Activated CD4-positive, CD25-positive, alpha-beta regulatory T cell (primary cell): ENCODE measurements at places on chromosomes 4 and X.

DNA sequence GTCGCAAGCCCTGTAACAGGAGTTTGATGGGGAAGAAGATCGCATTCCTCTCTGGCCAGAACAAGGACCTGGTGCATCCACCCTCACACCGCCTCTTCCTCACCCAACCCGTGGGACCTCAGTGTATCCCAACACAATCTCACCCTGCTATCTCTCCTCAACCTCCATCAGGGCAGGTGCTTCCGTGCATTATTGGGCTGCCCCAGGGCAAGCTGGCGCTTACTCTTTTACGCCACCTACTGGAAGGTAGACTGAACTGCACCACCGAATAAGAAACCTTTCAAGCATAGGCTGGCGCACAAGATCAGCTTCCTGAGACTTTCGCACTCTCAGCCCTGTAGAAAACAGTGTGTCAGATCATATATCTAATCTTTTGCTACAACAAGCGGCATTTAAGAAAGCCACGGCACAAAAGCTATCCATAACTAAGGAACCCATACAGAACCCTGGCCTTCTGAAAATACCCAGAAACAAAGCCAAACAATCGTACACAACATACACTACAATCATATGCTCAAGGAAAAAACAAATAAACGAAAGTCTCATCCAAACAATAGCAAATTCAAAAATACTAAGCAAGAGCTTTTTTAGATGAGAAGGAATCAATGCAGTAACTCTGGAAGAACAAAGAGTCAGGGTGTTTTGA, 209.3 kb downstream of the UGT8 start:
- no peak for DNase-seq

DNA sequence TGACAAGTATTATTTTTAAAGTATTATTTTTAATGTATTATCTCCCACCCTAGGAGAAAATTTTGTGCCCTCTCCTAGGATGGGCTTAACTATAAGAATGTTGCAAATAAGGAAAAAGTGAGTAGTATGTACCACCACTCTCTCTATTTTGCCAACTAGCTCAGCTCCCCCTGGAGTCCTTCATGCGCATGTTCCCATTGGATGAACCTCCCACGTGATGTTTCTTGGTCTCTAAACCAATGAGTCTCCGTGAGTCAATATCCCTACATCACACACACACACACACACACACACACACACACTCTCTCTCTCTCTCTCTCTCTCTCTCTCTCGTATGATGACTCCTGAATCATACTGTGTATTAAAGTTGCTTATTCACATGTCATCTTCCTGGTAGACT, 129.7 kb upstream of the ZFP42 start:
- DNase-seq, result no peak

- no peak for DNase-seq
Measured at GRCh38 chrX:109270580-109271484, 211.1 kb downstream of the GUCY2F start.

GRCh38 chr4:171721937-171722336, 91.3 kb upstream of the GALNTL6 start:
- no peak for DNase-seq

DNA sequence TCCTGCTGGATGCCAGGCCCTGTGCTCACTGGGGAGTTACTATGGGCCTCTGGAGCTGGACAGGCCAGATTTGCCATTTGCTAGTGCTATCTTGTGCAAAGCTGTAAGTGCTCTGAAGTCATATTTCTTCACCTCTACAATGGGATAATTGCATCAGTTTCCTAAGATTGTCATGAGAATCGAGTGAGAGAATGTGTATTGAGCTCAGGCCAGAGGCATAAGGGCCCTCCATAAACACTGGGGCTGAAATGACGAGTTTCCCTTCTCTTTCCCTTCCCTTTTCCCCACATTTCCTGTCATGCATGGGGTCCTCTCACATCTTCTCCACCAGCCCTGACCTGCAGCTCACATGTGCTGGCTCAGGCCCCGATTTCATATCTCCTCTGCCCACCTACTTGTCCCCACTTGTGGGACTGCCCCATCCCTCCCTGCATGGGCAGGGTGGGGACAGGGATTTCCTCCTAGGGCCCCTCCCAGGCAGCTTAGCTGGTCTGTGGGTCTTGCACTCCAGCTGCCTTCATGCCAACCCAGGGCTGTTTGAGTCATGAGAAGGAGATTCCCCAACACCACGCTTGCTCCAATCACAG, 358.8 kb downstream of the MID1IP1 start:
- DNase-seq, result no peak

- no peak for DNase-seq
Measured at GRCh38 chr4:73589887-73590801, 30.1 kb downstream of the RASSF6 start.

GRCh38 chr4:82780752-82781231, 17.8 kb downstream of the SCD5 start:
- no peak for DNase-seq

DNA sequence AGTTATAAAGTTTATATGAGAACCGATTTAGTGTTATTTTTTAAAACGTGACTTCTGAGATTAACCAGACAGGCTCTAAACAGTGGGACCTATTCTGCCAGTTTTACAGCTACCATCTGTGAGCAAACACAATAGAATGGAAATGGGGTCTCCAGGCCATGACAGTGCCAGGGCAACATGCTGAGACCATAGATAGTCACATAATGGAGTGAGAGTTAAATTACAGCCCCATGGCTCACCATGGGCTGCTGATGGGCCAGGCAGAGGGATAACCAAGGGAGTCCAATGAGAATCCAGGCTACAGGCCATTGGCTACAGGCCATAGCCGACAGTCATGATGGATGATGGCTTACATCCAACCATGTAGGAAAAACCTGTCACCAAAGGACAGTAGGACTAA, 183.5 kb upstream of the NDP start:
- DNase-seq, result no peak

GRCh38 chr4:6115746-6116586, 84.4 kb downstream of the JAKMIP1 start:
- DNase-seq, result no peak

- DNase-seq, result peak; percentile 70
Measured at GRCh38 chr4:102344954-102345794, at the start of gene SLC39A8. Gene SLC39A8 (minus strand): TSS chr4:102345482. CDS start chr4:102344662, 820 bp downstream.

- no peak for DNase-seq
Measured at GRCh38 chrX:53654376-53654775, 32.1 kb downstream of the HUWE1 start.

DNA sequence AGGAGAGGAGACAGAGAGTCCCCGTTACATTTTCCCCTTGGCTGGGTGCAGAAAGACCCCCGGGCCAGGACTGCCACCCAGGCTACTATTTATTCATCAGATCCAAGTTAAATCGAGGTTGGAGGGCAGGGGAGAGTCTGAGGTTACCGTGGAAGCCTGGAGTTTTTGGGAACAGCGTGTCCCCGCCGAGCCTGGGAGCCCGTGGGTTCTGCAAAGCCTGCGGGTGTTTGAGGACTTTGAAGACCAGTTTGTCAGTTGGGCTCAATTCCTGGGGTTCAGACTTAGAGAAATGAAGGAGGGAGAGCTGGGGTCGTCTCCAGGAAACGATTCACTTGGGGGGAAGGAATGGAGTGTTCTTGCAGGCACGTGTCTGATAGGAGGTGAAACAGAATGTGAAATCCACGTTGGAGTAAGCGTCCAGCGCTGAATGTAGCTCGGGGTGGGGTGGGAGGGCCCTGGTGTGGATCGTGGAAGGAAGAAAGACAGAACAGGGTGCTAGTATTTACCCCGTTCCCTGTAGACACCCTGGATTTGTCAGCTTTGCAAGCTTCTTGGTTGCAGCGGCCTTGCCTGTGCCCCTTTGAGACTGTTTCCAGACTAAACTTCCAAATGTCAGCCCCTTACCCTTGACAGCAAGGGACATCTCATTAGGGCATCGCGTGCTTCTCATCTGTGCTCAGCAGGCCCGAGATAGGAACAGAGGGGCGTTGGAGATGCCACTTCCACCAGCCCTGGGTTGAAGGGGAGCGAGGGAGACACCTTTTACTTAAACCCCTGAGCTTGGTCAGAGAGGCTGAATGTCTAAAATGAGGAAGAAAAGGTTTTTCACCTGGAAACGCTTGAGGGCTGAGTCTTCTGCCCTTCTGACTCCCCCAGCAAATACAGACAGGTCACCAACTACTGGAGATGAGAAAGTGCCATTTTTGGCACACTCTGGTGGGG, 2.7 kb downstream of the SHOX start:
- DNase-seq, result no peak

DNA sequence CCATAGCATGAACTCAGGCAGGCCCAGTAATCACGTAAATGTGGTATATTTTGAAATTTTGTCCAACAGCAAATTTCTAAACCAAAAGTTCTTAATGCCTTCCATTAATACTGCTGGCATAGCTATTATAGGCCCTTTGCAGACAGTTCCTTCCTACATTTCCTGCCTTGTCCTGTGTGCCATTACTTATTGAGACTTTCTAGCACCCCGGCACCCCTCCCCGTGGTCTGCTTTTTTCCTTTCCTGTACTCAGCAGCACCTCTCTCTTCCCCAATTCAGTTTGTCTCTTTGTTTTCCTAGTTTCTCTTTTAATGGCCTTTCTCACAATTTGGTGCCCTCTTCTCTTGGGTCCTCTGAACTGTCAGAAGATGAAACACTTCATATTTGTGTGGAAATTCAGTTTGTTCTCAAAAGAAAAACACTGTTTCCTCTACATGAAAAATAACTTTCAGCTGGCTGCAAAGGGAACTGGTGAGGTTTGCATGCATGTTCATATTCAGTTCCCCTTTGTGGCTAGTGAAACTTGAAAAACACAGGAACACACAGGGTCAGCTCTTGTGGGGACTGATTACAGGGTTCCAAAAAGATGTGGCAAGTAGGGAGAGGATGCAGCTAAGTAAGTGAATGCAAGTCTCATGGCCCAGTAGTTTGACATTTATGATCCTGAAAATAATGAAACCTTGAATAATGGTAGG, 17.1 kb downstream of the GPR34 start:
- DNase-seq, result no peak

GRCh38 chr4:24471486-24472160, 112.7 kb downstream of the DHX15 start:
- DNase-seq, result no peak

DNA sequence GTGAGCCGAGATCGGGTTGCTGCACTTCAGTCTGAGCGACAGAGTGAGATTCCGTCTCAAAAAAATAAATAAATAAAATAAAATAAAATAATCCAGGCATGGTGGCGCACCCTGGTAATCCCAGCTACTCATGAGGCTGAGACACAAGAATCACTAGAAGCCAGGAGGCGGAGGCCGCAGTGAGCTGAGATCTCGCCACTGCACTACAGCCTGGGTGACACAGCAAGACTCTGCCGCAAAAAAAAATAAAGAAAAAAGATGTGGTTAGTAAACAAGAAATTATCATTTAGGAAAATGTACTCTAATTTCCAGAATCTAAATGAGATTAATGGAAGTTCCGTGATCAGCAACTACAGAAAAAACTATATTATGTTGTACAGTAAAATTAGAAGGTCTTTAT, 14.5 kb upstream of the LRBA start:
- peak; percentile 5 for DNase-seq

- no peak for DNase-seq
Measured at GRCh38 chr4:212438-213188, 88.3 kb downstream of the ZNF718 start.

- no peak for DNase-seq
Measured at GRCh38 chrX:132748909-132749308, 209.5 kb downstream of the HS6ST2 start.

- DNase-seq, result no peak
Measured at GRCh38 chr4:158588285-158588684, 66.6 kb downstream of the RXFP1 start.

DNA sequence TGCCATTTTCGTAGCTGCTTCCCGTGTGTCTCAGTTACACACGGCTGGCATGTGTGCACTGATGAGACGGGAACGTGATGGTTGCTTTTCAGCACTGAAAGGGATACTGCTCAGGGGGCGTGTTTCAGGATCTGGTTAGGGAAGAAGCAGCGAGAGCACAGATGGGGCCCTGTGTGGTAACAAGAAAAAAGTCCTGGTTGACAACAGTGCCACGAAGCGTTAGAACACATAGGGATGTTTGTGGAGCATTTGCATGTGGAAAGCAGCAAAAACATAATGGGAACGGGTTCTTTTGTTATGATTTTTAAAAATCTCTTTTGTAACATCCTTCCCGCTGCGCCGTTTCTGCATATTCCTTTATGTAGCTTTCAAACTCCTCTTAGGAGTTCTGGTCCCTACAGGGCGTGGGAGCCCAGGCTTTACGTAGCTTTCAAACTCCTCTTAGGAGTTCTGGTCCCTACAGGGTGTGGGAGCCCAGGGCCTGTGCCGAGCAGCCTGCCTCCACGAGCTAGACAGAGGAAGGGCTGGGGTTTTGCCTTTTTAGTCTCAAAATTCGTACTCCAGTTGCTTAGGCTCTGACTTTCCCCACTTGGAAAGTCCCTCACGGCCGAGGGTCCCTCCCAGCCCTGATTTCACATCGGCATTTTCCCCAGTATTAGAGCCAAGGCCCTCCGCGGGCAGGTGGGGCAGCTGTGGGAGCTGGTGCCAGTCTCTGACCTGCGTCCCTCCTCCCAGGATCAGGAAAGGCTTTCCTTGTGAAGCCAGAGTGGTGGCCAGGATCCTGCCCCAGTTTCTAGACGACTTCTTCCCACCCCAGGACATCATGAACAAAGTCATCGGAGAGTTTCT, 11.0 kb upstream of the MSANTD1 start:
- no peak for DNase-seq

DNA sequence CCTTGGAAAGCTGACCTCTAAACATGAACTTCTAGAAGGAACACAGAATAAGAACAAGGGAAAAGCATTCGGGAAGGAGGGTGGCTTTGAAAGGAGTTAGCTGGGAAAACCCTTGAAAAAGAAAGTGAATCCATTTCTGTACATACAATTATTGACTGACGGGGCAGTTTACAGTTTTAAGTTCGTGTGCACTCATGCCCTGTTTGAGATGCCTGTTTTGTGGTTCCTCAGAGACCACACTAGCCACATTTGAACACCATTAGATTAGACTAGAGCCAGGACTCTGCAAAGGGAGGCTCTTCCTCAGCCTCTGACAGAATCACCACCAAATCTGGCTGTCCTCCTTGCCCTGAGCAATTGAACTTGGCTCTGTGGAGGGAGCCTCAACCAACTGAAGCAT, 158.3 kb downstream of the PALLD start:
- DNase-seq, result no peak

DNA sequence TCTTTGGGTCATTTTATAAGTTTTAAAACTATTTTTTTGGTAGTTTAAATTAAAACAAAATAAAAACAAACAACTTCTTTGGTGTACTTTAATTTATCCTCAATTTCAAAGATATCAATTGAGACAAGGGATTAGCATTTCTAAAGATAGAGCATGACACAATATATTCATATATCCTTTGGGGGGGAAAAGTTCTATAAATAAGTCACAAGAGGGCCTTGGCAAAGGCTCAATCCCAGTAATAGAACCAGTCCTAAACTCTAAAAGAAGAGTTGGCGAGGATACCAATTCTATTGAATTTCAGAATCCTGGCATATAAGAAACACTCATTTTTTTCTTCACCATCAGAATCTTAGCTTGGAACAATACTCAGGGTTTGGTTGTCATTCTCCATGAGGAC, 89.7 kb downstream of the COL4A6 start:
- DNase-seq, result no peak

- DNase-seq, result no peak
Measured at GRCh38 chrX:119625843-119626242, 19.6 kb upstream of the NKRF start.
